ENCODE measurements at places on chromosomes 4 and X.
A peak's percentile ranks its signal among the peaks of the same experiment; 100 is the strongest.

DNA sequence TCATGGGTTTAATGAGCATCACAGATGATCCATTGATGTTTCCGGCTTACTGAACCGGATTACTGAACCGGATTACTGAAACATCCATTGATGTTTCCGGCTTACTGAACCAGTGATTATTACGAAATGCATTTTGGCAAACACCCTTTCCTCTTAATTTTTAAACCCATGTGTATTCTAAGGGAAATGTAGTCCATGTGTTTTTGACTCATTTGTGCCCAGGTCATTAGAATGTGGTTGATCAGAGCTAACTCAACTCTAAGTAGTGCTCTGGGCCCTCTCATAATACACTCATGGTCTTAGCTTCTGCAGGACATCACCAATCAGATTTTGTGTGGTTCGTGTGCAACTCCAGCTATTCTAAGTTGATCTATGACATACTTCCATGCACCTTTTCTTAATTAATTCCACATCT, 141.6 kb downstream of the SPATA18 start:
- DNase-seq: no peak

DNA sequence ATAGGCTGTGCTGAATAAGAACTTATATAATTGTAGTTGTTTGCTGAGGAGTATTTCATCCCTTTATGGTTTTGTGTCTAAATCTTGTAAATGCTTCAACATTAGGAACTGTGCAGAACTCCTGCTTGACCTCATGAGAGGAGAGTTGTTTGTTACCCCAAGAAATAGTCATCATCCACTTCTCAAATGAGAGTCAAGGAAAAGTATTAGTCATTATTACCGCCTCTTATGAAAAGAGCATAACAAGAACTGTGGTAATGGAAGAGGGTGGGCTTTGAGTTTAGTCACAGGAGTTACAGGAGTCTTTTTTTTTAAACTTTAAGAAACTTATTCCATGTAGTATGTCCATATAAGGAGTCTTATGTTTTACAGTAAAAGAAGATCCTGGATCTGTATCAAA, 132.9 kb downstream of the RAP1GDS1 start:
- DNase-seq: no peak

GRCh38 chr4:61128682-61129081, 71.4 kb upstream of the ADGRL3 start:
- no peak for DNase-seq

- no peak for DNase-seq
These were observed 130.4 kb downstream of the ARHGAP6 start for GRCh38 chrX:11535156-11535919.

DNA sequence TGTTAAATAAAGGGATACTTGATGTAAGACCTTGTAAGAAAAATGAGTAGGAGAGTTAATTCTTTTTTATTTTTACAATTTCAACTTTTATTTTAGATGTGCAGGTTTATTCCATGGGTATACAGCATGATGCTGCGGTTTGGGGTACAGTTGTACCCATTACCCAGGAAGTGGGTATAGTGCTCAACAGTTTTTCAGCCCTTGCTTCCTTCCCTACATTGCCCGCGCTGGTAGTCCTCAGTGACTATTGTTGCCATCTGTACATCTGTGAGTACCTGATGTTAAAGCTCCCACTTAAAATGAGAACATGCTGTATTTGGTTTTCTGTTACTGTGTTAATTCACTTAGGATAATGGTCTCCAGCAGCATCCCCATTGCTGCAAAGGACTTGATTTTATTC, 9.7 kb downstream of the CLCN3 start:
- no peak for DNase-seq

DNA sequence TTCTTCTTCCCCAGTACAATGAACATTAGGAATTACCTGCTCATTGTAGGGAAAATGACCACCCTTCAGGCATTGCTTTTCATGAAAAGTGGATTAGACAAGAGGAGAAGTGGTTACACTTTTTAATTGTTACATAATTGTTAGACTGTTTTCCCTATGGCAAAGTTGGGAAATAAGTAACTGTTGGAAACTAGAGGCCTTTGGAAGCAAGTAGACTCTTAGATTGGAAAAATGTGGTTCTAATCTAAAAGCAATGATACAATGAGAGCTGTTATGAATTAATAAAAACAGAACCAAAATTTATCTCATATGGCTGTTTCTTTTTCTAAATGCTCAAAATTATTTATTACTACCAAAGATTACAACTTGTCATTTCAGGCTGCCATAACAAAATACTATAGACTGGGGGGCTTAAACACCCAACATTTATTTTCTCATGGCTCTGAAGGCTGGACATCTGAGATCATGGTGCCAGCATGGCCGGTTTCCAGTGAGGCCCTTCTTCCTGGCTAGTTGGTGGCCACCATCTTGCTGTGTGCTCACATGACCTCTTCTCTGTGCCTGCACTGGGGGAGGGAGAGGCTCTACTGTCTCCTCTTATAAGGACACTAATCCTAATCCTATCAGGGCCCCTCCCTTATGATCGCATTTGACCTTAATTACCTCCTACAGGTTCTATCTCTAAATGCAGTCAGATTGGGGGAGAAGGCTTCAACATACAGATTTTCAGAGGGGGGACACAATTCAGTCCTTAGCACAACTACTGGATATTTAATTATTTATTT, 12.5 kb downstream of the CC2D2A start:
- DNase-seq: no peak

DNA sequence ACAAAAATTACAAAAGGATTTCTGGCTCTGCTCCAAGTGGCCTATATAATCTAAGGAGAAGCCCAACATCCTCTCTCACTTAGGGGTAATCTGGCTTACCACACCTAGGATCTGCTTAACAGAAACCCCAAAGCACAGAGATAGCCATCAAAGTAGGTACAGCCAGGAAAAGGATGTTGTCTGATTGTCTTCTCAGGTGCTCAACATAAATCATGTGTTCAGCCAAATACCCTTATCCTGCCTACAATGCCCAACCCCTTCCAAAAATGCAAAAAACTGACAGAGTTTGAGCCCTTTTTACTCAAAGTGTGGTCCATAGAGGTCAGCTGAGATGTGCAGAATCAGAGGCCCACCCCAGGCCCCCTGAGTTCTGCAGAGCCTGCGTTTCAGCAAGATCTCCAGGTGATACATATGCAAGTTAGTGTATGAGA, 53.9 kb downstream of the PPM1K start:
- DNase-seq: no peak

- DNase-seq: no peak
These were observed 37.2 kb upstream of the FAM9B start for GRCh38 chrX:9071031-9071650.

- no peak for DNase-seq
These were observed 57.4 kb upstream of the MSN start for GRCh38 chrX:65610040-65610439.

GRCh38 chrX:1480082-1480785, 27.5 kb upstream of the ASMTL start:
- DNase-seq: no peak

DNA sequence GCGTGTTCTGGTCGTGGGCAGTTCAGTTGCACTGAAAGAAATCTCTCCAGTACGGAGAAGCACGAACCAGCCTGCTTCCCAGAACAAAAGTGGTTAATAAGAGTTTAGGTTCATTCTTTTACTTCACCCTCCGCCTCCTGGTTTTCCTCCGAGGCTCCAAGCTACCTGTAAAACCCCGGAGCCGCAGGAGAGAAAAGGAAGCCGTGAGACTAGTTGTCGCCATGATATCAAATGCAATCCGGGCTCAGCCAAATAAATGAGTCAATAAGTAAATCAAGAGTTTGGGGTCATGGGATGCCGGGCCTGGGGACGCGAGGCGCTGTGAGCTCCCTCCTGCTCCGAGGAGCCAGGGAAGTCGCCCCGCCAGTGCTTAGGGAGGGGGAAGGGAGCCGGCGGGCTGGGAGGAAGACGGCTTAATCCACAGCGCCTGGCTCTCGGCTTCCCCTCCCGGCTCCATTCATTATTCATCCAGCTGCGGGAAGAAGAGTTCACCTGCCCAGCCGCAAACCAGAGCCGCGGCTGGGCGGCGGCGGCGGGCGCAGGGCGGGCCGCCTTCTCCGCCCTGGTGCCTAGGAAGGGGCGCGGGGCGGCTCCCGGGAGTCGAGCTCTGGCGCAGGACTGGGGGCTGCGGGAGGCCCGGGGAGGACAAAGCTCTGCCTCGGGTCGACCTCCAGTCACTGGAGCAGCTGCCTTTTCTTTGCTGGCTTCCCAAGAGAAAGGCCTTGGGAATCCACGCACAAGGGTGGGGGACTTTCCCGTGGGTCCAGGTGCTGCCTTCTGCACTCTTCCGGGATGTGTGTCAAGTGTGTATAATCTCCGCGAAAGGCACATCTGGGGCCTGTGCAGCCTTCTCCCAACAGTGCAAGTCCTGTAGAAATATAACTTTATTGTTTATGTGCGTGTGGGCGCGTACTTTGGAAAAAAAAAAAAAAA, 1.7 kb downstream of the FRAS1 start:
- no peak for DNase-seq

GRCh38 chrX:47637546-47638195, 7.9 kb upstream of the CFP start:
- peak; percentile 17 for DNase-seq

DNA sequence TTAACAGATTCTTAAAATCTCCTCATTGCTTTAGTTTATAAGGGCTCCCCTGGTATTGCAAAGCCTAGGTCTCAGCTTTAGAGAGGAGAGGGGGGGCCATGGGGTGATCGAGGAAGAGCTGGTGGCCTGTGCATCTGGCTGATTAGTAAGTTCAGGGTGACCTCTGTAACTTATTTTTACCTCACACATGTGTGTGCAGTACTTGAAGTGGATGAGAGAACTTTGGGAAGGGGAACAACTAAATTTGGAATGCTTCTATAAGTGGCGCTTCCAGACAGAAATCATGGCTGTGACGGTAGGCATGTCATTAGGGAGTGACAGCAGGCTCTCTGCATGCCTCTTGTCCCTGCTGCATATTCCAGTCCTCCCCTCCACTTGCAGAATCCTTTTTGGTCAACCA, 41.9 kb downstream of the FRAS1 start:
- DNase-seq: no peak

GRCh38 chrX:139297638-139298037, 232.9 kb upstream of the F9 start:
- DNase-seq: no peak

DNA sequence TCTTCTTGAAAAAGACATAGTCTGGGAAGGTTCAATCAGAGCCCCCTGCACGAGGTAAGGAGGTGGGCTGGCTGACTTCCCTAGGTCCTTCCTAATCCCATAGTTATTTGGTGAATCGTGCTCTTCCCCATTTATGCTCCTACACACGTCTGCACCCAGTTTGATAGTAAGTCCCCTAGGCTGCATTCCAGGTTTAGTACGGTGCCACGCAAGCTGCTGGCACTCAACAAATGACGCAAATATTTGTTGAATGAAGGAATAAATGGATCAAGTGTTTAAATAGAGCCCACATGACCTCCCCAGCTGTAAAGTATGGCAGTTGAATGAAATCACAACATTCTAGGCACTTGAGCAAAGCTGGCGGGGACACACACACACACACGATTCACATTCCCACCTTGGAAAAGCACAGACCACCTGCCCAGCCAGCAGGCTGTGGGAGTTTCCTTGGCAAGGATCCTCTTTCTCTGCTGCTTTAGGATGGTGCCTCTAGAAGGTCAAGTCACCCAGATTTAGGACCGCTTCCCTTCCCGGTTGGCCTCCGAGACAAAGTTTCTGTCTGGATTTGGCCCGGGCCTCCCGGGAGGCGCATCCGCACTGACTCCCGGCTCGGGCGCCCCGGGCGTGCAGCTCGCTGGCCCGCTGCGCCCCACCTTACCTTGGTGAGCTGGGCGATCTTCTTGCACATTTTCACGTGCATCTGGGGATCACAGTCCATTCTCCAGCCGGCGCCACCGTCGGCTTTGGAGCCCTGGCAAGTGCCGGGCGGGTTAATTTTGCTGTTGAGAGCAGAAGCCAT, 721 bp downstream of the FAM184B start:
- no peak for DNase-seq

GRCh38 chr4:131251321-131251720, 1897.8 kb upstream of the PCDH10 start:
- no peak for DNase-seq

DNA sequence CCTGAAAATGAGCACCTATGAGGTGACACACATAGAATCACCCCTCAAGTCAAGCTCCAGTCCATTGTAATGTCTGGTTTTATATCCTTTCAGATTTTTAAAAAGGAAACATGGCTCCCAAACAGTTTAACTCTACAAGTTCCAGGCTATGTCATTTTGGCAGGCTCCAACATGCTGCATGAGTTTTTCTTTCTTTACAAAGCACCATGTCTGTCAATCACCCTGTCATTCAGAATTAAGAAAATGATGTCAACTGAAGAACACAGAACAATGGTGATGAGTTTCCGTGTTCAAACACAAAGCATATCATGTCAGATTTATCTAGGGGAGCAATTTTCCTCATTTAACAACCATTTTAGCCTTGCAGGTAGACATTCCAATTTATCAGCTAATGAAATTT, 106.5 kb downstream of the AMMECR1 start:
- DNase-seq: no peak

Measured in stimulated activated naive CD4-positive, alpha-beta T cell treated with Interleukin-2 at 50 U/mL for 16 hours (primary cell).